NCI-H1930 (cell line): ENCODE measurements at places on chromosomes 2 and 18.

GRCh38 chr2:208556983-208557484 lies 150.4 kb downstream of the PTH2R start:
- DNase-seq = no peak

DNA sequence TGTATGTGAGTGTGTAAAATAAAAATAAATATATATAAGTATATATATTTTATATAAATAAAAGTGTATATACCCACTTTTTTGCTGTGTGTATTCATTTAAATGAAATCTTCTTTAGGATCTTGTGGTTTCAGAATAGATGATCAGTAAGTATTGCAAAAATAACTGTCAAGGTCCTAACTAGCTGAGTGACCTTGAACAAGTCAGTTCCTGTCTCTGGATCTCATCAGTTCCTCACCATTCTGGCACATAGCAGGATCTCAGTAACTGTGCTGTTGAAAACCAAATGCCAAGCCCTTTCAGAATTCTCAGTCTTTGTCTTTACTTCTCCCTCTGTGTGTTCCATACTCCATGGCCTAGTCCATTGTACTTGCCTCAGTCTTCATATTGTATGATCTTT lies 115.3 kb upstream of the CXCR4 start:
- no peak for DNase-seq

DNA sequence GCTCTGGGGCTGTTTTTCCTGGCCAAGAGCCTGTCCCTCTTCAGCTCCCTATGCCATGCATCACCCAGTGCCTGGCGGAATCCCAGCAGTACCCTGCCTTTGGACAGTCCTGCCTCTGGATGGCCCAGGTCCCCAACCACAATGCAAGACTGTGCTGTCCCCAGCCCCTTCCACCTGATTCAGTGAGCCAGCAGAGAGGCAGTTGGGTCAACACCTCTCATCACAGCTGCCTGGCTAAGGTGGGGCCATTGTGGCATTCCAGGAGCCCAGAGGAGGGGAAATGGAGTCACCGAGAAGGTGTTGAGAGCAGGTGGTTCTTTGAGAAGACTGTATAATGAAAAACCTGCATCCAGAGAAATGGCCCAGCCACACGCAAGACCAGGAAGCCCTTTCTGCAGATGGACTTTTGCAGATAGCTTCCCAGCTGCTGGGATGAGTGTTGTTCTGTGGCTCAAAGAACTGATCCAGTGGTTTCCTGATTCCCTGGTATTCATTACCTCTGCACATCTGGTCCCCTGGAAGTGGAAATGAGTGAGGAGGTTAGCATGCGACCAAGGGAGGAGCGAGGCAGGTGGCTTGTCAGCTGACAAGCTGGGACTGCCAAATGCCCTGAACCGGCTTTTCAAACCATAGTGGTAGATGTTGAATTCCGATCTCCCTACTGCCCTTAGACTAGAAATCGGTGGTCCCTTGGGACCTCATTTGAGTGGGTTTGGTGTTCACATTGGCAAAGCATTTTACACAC lies 1.7 kb upstream of the ASPRV1 start:
- DNase-seq = no peak

GRCh38 chr18:62767836-62768557 lies 52.7 kb downstream of the PHLPP1 start:
- no peak for DNase-seq

DNA sequence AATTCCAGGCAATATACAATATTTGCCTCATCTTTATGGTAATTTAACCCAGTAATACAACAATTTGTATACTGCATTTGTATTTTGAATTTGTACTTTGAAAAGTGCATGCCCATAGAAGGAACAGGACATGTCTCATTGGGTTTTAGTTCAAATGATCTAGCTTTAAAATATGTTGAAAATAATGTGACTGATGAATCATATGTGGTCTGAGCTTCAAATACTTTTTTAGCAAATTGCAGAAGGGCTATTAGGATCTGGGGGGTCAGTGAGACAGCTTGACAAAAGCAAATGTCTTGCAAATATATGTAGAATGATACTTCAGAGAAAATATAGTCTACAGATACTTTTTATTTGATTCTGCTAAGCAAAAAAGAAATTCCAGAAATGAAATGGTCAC lies 248.9 kb downstream of the DCC start:
- no peak for DNase-seq

DNA sequence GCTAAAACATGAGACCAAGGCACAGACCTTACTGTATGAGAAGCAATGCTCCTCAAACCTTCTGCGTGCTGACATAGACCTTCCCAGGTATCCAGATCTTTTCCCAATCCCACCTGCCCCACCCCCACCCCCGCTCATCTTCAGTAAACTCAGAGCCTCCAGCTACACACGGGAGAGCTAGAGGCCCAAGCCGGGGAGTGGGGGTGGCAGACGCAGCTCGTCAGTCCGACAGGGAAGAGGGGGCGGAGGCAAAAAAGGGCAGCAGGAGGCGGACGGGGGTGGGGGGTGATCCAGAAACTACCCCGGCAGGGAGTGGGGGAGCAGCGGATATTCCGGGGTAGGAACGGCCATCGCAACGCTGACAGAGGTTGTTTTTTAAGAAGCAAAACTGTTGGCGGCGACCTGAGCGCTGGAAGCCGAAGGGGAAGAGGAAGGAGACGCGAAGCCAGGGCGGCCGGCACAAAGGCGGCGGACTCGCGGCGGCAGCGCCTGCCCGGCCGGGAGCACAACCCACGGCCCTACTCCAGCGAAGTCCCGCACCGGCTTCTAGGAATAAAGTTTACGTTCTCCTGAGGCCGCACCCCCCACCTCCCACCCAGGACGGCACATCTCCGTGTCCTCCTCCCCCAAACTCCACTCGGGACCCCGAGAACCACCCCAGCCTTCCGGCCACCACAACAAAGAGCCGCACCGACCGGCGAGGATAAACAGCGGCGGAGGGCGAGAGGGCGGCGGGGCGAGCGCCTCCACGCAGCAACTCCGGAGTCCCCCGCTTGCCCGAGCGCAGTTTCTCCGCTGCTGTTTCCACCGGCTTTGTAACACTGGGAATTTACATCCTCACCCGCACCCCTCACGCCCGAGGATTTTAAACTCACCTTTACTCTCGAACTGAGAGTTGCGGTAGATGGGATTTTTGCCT lies 722 bp downstream of the BAZ2B start:
- peak; percentile 61 for DNase-seq

GRCh38 chr18:7760967-7761948 lies 194.1 kb downstream of the PTPRM start:
- no peak for DNase-seq

DNA sequence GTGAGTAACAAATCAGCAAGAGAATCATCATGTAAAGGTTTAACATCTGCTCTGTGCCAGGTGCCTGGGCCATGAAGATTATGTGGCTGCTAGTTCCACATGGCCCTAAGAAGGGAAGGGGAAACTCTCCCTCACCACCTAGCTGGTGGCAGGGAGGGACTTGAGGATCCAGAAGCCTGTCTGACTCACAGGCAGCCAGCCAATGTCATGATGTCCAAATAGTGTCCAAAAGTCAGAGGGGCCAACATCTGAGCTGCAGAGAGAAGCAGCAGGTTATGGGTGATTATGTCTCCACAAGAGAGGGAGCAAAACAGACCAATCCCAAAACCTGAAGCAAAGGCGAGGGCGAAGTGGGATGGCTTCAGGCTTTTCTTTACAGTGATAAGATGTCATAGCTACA lies 61.9 kb upstream of the SPP2 start:
- DNase-seq = no peak

GRCh38 chr2:44170311-44170717 lies 1.6 kb downstream of the PPM1B start:
- no peak for DNase-seq

- no peak for DNase-seq
Observed at GRCh38 chr2:658426-658825, 18.8 kb downstream of the TMEM18 start.
